NCI-H1436 treated with DMSO at 0.1 percent for 48 hours (cell line): ENCODE measurements at places on chromosomes 1 and 21.

DNA sequence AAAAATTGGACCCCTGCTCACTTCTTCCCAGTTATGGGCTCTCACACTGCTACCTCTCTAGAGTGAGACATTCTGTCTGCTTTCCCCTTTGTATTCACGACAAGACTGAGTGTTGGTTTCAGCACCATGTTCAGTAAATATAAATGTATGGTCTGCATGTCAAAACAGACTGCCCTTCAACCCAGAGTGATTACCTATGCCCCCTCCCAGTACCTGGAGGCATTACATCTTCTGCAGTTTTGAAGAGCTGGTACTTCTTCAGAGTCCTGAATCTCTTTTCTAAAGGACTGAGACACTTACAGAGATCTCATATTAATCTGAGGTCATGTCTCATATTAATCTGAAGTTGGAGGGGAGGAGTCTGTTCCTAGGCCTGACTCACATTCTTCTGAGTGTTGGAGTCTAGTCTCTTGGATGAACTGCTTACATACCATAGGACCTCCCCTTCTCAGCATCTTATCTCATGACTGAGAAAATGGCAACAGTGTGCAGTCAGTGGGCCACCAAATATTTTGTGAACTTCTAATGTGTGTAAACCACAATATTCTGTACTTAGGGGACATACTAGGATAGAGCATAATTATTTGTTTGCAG lies 80.3 kb downstream of the RGL1 start:
- DNase-seq: no peak

- DNase-seq: no peak
Measured at GRCh38 chr1:70112838-70113237, 92.5 kb downstream of the LRRC40 start.

- DNase-seq: no peak
Measured at GRCh38 chr1:246134789-246135188, 372.3 kb downstream of the SMYD3 start.

- no peak for DNase-seq
Measured at GRCh38 chr1:94903280-94904009, 23.5 kb downstream of the CNN3 start.

GRCh38 chr1:6116137-6116536 lies 64.0 kb downstream of the CHD5 start:
- no peak for DNase-seq

DNA sequence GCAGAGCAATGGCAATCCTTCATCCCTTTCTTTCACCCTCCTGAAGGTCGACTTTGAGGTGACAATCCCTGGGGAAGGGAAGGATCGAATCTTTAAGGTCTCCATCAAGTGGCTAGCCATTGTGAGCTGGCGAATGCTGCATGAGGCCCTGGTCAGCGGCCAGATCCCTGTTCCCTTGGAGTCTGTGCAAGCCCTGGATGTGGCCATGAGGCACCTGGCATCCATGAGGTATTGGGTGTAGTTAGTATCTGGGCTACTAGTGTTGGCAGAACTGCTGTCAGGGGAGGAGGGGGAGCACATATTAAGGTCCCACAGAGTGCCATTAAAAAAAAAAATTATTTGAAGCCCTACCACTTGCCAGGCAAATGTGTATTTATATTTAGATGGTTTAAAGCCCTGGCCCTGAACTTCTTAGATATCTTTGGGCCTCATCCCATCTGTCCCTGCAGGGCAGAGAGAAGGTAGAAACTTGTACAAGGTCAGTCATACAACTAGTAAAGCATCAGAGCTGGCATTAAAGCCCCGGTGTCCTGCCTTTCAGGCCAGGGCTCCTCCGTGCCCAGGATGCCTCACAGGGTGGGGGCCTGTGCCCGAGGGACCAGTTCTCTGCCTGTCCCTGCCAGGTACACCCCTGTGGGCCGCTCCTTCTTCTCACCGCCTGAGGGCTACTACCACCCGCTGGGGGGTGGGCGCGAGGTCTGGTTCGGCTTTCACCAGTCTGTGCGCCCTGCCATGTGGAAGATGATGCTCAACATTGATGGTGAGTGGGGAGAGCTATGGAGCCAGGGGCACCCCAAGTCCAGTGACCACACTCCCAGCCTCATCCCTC lies 10.3 kb downstream of the AGO1 start:
- DNase-seq: no peak

- DNase-seq: no peak
Measured at GRCh38 chr1:214649607-214650006, 46.6 kb downstream of the CENPF start.

GRCh38 chr1:118077331-118078045 lies 107.5 kb downstream of the SPAG17 start:
- DNase-seq: no peak

DNA sequence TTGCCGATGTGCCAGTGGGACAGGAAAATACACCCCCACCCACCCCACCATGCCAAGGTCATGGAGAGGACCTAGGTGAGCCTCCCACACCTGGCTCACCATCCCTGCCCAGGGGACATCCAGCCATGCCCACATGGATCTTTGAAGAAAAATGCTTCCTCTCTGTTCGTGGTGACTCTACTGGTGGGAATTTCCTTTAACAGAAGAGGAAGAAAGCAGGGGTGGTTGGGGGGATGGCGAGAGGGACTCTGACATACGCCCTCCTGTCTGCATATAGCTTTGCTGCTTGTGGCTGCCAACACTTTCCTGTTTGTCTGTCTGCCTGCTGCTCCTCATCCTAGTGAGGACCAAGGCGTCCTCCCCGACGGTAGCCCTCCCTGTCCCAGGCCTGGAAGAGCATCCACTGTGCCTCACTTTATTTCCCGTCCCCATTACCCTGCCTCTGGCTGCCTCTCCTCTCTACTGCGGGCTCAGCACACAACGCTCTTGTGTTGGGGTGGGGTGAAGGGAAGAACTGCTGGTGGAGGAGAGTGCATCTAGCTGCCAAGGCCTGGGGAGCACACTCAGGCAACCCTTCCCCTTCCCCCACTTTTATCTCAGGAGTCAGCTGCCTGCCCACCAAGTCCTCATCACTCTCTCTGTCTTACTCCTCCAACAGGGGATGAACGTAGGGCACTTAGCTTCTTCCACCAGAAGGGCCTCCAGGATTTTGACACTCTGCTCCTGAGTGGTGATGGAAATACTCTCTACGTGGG lies 2.5 kb downstream of the SEMA4A start:
- no peak for DNase-seq

- DNase-seq: no peak
Measured at GRCh38 chr1:28108001-28108400, 19.6 kb upstream of the EYA3 start.

- no peak for DNase-seq
Measured at GRCh38 chr1:226293553-226293920, 15.4 kb downstream of the LIN9 start.

DNA sequence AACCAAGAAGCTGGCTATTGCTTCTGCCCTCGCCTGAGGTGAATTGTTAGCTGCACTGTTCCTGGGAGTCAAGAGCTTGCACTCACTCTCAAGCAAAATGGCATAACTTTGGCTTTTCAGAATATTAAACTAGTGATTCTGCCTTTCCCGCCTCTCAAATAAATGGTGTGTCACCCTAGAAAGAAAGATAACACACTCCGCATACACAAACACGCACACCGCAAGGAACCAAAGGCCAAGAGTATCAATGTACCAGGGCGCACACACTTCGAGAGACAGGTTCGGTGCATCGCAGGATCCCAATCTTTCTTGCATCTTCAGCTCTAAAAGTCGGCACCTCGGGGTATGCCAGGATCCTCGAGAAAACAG lies 470 bp upstream of the RTCA start:
- no peak for DNase-seq

- DNase-seq: no peak
Measured at GRCh38 chr1:107750364-107750959, 214.5 kb downstream of the VAV3 start.

GRCh38 chr1:226884116-226884625 lies 13.8 kb downstream of the PSEN2 start:
- no peak for DNase-seq

DNA sequence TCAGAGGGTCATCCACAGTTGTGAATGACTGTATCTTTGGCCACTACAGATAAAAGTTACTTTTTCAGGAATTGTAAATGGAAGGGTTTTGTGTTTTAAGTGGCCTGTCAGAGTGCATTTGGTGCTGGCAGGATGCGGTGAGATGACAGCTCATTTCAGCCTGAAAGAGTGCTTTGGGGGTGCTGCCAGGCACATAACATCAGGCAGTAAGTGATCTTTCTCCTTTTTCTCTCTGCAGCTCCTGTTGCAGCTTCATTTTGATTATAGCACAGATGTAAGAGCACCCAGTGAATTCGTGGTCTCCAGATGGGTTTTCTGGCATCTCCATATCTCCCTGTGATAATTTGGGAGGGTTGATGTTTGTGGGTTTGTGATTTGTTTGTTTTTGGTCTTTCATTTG lies 14.8 kb upstream of the FAM163A start:
- no peak for DNase-seq

DNA sequence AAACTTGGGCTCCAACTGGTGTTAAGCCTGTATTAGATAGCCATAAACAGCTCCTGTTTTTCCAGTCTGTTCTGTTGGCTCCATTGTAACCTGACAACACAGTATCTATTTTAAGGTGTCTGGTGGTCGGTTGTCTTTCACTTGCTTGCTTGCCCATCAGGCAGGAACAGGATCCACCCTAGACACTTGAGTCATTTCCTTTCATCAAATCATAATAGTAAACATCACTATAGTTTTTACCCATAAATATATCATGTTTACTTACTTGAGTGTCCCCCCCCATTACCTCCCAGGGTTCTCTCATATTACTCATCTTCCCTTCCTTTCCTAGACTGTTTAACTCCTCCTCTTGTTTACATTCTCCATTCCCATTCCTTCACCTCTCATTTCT lies 2.9 kb downstream of the DDI2 start:
- no peak for DNase-seq

GRCh38 chr1:96473791-96474434 lies 247.7 kb upstream of the PTBP2 start:
- DNase-seq: no peak

GRCh38 chr1:88973520-88974137 lies 18.8 kb downstream of the KYAT3 start:
- no peak for DNase-seq

DNA sequence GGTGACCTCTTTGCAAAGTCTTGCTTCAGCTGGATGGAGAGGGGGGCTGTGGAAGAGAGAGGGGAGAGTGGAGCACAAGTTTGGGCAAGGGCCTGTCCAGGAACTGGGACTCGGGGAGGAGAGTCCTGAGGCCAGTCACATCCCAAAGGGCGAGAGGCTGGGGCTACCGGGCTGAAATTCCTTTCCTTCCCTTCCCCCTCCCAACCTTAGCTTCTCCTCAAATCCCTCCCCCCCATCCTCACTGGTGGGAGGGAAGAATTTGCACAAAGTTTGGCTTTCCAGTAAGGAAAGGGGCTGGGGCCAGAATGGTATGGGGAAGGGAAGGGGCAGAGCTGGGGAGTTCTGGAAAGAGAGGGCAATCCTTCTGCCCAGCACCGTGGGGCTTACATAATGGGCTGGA lies 854 bp downstream of the CNTN2 start:
- DNase-seq: no peak

DNA sequence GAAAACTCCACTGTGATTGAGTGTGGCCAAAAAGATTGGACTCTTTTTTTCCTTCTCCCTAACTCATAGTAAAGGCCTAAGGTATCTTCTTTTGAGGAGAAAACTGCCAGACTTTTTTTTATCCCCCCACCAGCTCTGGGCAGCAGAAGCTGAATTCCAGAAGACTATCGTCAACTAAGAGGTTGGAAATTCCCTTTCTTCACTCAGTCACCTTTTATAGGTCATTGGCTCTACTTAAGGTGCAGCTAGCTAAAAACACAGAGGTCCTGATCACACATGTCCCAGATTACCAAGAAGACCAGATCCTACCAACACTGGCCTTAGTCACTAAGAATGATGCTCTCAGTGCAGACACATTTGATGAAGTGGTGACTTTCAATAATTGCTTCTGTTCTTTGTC lies 1441.2 kb downstream of the PLA2G4A start:
- no peak for DNase-seq

DNA sequence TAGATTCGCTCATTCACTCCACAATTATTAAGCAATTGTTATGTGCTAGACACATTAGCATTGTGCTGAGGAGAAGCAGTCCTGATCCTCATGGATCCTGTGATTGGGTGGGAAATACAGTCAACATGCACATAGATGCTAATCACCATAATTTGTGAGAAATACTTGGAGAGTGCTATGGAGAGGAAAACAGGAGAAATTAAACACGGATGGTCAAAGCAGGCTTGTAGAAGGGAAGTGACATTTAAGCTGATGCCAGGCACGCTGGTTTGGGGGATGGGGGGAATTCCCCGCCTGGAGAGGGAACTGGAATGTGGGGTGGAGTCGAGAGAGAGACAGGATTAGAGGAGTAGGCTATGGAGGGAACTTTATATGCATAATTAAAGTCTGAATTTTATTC lies 52.2 kb upstream of the L1TD1 start:
- DNase-seq: no peak

DNA sequence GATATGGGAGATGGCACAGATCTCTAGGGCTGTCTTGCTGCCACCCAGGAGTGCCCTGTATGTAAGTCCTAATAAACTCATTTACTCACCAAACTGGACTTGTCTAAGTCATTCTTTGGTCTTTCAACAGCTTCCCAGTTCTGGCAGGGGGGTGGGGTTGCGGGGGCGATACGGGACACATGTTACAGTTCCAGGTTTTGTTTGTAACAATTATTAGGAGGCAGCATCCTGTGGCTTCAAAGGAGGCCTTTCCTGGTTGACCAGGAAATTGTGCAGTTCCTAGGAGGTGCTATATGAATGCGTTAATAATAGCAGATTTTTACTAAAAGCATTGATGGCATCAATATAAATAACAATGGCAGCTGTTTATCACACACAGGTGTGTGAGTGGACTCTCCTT lies 42.7 kb upstream of the TRIM45 start:
- DNase-seq: no peak

- DNase-seq: no peak
Measured at GRCh38 chr1:53577761-53578100, 118.5 kb downstream of the DMRTB1 start.

GRCh38 chr1:48196237-48196636 lies 26.3 kb upstream of the SLC5A9 start:
- no peak for DNase-seq

GRCh38 chr21:41431788-41432548 lies 5.9 kb downstream of the MX1 start:
- no peak for DNase-seq

- DNase-seq: no peak
Measured at GRCh38 chr1:114337417-114337816, 173.6 kb downstream of the TRIM33 start.

GRCh38 chr1:82091729-82092128 lies 291.0 kb downstream of the ADGRL2 start:
- no peak for DNase-seq

DNA sequence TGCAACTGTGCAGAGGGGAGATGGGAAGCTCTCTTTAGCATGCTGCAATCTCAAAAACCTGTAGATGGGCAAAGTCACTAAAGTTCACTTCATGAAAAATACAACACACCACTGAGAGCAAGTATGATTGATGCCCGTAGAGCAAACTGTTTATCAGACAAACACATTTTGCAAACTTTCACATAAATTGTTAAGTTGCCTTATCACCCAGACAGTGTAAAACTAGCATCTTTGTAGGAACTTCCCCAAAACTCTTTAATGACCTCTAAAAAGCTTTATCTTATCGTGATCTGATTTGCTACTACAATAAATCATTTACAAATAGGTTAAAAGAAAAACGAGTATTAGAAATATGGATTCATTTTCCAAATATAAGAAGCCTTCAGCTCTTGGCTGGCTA lies 391.0 kb downstream of the LMO4 start:
- no peak for DNase-seq

GRCh38 chr1:211932231-211932932 lies 101.8 kb upstream of the LPGAT1 start:
- DNase-seq: no peak

GRCh38 chr21:31354604-31355443 lies 10.8 kb upstream of the TIAM1 start:
- DNase-seq: no peak

- DNase-seq: no peak
Measured at GRCh38 chr1:201450721-201451291, 18.2 kb downstream of the PHLDA3 start.
